Activated gamma-delta T cell treated with Interleukin-2 at 50 U/mL for 16 hours (primary cell): ENCODE measurements at places on chromosomes 1 and 21.

- no peak for DNase-seq
These were observed 237.5 kb upstream of the POGK start for GRCh38 chr1:166601650-166602278.

- DNase-seq: no peak
These were observed 112.3 kb downstream of the DDX20 start for GRCh38 chr1:111867868-111868440.

GRCh38 chr1:43937179-43937865 lies 3.7 kb downstream of the ARTN start:
- no peak for DNase-seq

GRCh38 chr1:35575416-35575958 lies 2.4 kb downstream of the TFAP2E start:
- no peak for DNase-seq

DNA sequence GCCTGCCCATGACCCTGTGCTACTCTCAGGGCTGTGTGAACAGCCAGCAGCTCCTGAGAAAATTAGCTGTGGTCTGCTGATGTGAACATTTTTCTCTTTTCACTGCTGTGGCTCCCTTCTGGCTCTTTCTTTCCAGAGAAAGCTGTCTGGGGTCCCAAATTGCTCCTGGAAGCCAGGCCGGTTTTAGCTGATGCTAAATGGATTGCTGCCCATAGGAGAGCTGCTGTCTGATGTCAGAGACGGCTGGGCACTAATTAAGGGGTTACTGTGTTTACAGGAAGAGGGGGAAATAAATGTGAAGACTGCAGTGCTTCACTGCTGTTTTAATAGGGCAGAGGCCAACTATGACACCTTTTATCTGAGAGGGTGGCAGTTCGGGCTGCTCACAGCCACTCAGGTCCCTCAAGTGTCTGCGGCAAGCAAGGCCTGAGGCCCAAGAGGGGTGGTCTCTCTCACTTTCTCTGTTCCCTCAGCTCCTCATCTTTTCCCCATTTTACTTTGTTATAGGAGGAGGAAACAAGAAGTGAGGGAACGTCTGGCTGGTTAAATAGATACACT lies 106.0 kb upstream of the GNG12 start:
- DNase-seq: no peak

DNA sequence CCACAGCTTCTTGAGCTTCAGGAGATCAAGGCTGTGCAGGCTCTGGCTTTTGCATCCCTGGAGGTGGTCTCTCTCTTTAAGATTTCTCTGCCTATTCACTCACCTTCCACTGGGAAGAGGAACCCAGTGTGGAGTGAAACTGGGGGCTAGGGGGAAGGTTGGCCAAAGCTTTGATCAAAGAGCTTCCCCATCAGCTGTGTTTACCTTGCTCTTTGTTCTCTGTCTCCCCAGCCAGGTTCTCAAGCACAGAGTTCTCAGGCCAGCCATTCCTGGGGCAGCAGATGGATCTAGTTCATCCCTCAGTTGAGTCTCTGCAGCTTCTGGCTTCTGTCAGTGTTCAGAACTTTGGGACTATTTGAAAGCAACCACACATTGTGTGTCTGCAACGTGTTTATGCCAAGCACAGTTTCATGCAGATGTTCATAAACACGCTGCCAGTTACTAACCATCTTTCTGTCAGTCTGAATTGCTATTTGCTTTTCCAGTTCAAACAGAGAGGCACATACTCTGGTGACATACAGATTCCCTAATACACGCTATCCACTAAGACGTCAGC lies 17.2 kb upstream of the MRPS14 start:
- DNase-seq: no peak

GRCh38 chr1:205172729-205173366 lies 38.7 kb downstream of the DSTYK start:
- no peak for DNase-seq

DNA sequence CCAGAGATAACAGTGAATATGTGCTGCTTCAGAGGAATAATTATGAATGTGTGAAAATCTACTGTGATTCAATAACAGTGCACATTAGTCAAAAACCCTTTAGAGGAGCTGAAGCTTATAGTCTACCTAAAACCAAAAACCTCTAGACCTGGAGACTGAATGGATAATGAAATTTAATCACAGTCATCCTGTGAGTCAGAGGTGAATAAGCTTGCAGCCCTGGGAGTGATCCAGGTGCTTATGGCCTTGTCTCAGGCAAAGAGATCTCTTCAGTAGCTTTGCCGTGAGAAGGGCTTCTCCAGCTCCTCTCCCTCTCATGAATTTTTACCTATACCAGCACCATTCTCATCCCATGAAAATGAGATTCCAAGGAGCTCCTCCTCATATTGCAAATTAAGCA lies 81.3 kb upstream of the RGS4 start:
- no peak for DNase-seq

GRCh38 chr21:43805275-43805800 lies 16.0 kb downstream of the RRP1 start:
- no peak for DNase-seq

DNA sequence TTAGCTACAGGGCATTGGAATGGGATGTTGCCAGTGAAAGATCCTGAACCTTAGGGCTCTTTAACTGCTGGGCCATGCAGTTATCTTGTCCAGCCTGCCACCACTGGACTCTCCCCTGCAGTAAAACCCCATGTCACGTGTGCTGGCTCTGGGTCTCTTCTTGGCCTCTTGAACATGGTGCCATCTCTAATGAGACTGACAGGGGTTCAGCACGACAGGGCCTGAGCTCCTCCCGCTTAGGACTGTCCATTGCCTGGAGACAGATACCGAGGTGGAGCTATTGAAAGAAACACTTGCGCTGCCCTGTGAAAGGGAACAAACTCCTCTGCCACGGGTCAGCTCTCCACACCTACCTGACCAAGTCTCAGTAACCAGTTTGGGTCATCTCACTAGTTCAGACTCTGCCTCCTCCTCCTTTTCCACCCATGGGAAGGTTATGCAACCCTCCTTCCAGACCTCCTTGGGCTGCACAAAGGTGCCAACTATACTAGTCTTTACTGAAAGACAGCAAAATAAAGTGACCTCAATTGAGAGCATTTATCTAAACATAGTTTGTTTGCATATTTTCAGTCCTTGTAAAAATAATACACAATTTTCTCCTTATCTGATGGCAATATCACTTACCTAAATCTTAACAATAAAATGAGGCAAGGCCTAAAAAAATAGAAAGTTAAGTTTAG lies 66.0 kb downstream of the GNG12 start:
- no peak for DNase-seq

DNA sequence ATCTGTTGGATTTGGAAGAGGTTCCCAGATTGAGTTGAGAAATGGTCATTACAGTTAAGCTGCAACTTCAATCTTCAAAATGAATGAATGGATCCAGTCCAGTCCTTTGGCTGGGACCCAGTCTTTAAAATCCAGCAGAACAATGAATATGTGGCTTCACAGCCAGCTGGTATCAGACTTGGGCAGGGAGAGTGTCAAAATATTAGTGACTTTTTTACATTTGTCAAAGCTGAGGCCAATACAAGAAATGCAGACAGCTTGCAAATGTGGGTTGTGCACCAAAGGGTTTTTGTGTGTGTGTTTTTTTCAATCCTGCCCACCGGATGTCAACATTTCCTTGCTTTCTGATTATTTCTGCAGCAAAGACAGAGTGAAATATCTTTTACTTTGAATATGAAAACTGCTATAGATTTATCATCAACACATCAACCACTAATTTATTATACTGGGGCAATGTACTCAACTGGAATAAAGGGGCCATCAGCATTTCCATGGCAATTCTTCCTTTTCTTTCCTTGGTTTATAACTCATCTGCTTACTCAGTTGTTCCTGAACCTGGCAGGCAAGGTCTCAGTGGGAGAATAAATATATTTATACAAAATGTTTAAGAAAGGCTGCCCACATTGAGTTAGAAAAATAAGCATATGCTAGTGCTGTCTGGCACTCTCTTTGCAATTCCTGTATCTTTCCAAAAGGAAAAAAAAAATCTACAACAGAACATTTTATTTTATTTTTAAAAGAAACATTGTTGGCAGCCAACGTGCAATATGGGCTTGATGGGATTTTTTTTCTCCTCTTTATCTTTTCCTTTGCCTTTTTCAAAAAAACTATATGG lies 491.6 kb upstream of the C1orf87 start:
- DNase-seq: no peak

- DNase-seq: no peak
These were observed 31.6 kb downstream of the ZBTB8OS start for GRCh38 chr1:32618673-32619221.

- DNase-seq: no peak
These were observed 9.4 kb downstream of the GLUL start for GRCh38 chr1:182381962-182382819.

- no peak for DNase-seq
These were observed 5.9 kb upstream of the MTFR1L start for GRCh38 chr1:25813734-25814471.

- DNase-seq: no peak
These were observed 1.7 kb upstream of the MAN1A2 start for GRCh38 chr1:117365350-117366176.

- no peak for DNase-seq
These were observed 184.8 kb upstream of the VAMP3 start for GRCh38 chr1:7586031-7586941.

GRCh38 chr1:167200749-167201148 lies 19.9 kb upstream of the POU2F1 start:
- no peak for DNase-seq

DNA sequence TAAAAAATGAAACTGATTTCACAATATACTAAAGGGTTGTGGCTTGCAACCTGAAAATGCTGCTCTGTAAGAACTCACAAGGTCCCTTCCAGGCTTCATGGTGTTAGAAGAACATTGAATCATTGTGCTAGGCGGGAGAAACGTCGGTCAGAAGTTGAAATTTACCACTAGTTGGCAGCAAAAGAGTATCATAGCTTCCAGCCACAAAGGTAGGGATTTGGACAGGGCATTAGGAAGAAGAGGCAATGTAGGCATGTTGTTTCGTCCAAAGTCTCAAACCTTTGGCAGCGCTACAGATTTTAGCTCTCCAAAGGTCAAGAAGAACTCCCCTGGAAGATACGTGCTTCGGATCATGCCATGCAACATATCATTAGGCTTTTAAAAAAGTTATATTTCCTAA lies 62.5 kb upstream of the ZP4 start:
- no peak for DNase-seq

GRCh38 chr1:21625390-21626190 lies 43.6 kb downstream of the RAP1GAP start:
- DNase-seq: no peak

DNA sequence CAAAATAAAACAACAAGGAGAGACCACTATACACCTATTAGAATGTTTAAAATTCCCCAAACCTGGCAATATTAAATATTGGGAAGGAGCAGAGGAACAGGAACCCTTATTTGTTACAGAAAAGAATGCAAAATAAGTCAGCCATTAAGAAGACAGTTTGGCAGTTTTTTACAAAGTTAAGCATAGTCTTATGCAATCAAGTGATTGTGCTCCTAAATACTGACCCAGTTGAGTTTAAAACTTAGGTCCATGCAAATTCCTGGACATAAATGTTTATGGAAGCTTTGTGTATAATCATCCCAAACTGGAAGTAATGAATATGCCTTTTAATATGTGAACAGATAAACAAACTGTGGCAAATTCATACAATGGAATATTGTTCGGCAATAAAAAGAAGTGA lies 72.9 kb upstream of the RGS4 start:
- no peak for DNase-seq

DNA sequence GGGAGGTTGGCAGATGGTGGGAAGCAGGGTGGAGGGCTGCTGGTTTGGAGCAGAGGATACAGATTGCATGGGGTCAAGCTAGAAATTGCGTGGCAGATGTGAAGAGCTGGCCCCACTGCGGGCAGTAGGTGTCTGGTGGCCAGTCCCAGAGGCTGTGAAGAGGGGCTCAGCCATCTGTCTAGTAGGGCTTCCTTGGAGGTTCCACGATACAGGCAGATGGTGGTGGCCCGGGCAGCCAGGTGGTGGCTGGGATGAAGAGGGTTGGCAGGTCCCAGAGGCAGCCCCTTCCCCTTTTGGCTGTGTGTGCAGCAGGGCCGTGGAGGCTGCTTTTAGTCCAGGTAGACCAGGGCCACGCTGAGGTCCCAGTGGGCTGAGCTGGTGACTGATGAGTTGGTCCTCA lies 16.6 kb downstream of the PSEN2 start:
- DNase-seq: no peak

DNA sequence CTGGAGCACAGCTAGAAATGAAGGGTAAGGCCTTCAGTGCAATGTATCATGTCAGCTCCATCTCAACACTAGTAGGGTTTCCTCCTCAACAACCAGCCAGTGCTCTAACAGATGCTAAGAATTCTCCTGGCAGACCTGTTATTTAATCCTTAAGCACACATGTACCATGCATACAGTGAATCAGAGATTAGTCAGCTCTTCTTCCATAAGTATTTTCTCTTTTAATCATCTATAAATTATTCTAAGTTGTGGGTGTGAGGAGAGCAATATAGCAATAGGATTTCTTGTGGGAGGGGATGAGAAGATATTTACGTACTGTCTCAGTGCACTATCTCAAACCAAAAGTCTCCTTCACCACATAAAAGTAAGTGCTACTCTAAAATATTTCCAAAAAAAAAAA lies 95.3 kb downstream of the COP1 start:
- DNase-seq: no peak

DNA sequence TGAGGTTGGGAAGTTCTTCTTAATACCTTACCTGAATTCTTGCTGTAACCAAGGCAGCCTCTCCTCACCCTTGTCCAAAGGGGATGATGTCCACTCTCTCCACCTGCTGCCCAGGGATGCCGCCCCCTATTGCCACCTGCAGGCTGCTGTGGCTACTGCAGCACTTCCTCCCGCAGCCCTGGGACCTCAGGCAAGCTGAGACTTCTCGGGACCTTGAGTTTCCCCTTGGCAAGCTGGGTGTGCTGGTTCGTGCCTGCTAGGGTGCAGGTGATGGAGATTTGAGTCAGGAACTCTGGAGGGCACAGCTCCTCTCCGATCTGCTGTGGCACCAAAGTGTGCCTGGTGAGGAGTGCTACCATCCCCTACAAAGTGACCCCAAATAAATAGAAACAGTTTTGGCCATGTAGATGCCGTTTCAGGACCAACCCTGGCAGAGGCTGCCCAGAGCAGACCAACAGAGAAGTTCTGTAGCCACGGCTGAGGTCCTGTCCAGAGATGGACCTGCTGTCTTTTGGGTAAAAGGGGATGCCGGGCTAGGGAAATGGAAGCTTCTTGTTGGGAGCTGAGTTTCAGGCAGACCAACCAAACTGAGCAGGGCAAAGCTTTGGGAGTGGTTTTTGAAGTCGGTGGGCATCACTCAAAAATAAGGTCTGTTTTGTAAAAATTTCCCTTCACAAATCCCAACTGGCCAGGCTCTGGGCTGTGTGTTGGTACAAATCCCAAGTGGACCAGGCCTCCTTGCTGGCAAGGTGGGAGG lies 31.7 kb downstream of the RUNX3 start:
- DNase-seq: peak; percentile 44

- no peak for DNase-seq
These were observed 62.3 kb downstream of the KAZN start for GRCh38 chr1:14660801-14661200.

- DNase-seq: no peak
These were observed 129.3 kb upstream of the PLPPR5 start for GRCh38 chr1:99133756-99134500.

DNA sequence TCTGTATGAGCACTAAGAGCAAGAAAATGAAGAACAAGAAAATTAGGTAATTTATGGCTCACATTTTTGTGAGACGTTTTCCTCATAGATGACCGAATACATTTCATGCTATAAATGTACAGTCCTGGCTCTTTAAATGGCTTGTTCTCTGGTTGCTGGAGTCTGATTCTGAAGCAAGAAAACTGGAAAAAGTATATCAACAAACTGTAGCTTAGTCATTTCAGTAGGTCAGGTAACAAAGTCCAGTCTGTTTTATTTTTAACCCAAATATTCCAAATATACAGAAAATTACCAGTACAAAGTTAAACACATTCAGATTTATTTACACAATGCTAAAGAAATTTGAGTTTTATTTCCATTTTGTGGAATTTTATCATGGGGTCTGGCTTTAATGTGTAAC lies 2.5 kb upstream of the MYBPHL start:
- DNase-seq: no peak
